ENCODE measurements at places on chromosomes 3 and 15. TPM values are rescaled to one million over a fixed set of nuclear protein-coding genes. Genes with fewer than 3 reads are reported as not detected.
A peak's percentile ranks its signal among the peaks of the same experiment; 100 is the strongest.

The LYZL4 gene
- total RNA-seq: not detected

DNA sequence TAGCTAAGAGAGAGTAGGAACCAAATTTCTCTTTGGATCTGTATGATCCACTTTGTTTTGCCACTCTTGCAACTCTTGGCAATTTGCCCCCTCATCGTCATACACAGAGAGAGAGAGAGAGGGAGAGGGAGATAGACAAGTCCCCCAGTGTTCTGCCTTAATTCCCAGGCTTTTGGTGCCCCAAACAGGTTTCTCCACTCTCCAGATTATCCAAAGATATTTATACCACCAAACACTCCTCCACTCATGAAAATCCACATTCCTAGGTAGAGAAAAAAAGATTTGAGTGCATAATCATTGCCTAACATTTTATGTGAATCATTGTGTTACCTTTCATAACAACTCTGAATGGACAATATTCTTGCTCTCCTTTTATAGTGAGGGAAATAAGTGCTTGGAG, 15.3 kb downstream of the ACP3 start:
- H3K27me3 ChIP-seq: no peaks in the 10 kb centered on the region
- H3K36me3 ChIP-seq: no peaks in the 10 kb centered on the region
- no peaks in the 10 kb centered on the region for H3K4me1 ChIP-seq
- no peak overlapping the region for H3K4me3 ChIP-seq
- H3K27ac ChIP-seq: no peak overlapping the region
- no peak for DNase-seq

The GPR171 gene
- 0.48 TPM for total RNA-seq

The CPNE9 gene
- not detected for total RNA-seq

The CRTC3 gene
- 89.4 TPM for total RNA-seq

DNA sequence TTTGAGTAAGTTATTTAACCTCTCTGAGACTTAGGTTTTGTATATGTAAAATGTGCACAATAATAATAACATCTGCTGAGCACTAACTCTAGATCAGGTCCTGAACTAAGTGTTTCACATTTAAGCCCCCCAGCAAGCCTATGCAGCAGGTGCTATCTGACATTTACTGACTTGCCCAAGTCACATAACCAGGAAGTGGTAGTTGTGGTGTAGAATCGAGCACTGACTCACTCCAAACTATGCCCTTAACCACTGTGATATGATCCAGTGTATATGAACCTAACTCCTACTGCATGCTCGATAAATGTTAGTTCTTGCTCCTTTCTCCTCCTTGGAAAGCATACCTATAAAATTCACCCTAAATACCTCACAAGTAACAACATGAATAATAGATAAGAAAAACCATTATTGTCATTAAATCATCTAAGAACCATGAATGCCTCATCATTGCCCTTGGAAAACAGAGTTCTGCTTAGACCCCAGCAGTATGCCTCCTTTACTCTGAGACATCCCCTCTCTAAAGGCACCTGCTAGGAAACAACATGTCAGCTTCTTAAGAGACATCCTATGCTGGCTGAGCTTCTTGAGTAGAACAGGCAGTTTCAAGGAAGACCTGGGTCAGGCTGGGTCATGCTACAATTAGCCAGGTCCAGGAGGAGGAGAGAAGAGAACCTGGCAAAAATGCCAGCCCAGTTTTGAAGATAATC, 3.0 kb upstream of the SHC4 start:
- H3K27ac ChIP-seq: no peak overlapping the region
- no peaks in the 10 kb centered on the region for H3K36me3 ChIP-seq

The EXD1 gene
- total RNA-seq: not detected

DNA sequence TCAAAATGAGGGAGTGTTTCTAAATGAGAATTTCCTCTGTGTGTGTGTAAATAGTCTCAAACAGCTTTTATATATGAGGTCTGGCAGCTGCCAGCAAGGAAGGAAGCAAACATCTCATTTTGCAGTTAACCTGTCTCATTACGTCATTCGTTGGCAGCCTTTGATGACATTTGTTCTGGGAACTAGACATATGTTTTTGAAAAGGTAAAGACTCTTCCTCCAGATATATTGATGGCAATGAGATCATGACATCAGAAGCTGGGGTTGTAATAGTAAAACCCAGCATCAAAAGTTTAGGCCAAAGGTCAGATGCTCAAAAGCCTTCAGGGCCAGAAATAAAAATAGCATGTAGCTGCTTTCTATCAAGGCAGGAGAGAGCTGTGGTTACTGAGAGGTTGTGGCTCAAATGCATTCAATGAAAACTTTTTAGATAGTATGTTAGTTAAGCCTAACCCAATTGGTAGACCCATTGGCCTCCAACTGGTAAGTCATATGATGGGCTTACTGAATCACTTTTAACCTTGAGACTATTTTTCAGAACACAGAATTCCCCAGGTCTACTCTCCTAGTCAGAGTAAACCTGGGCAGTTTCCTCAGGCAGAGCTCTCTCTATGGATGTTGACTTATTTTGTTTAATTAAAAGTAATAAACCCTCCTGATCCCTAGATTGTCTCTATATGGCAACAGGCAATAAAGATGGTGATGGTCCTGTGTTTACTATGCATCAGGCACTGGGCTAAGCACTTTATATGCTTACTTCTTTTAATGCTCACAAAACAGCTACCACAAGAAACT, 386.5 kb upstream of the CFAP20DC start:
- H3K36me3 ChIP-seq: no peaks in the 10 kb centered on the region
- H3K4me3 ChIP-seq: no peak overlapping the region
- DNase-seq: no peak
- no peak overlapping the region for H3K27ac ChIP-seq
- no peaks in the 10 kb centered on the region for H3K27me3 ChIP-seq

DNA sequence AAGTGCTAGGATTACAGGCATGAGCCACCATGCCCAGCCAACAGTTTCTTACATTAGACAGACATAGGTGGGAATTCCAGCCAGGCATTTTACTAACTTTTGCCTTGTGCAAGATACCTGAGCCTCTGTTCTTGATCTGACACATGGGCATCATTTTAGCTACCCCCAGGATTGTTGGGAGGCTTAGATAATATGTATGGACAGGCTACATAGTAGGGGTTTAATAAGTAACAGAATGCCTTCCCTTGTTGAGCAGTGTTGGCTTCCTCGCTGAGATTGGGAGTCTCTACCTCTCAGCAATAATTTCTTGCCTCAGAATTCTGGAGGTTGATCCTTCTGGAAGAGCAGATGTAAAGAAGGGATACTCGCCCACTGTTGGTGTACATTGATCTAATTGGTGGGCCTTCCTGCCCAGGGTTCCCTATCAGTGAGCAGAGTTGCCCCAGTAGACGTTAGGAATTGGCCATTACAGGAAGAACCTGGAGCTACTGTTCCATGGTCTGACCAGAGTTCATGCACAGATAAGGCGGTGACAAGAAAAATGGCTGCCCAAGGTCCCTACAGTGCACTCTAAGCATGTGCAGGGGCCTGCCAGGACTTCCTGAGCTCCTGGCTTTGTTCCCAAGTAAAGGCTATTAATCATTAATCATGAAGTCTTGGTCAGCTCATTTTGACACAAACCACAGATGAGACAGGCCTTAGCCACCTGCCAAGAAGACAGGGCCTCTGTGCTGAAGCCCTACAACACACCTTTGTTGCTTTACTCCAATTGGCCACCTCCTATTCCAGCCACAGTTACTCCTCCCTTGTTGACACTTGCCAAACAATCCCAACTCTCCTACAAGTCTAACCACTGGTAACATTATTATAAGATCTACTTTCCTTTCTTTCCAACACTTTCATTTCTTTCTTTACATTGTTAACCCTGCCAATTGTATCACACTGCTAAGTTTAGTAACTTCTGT, 5.0 kb upstream of the IL17RE start:
- no peaks in the 10 kb centered on the region for H3K36me3 ChIP-seq
- no peak for DNase-seq
- no peaks in the 10 kb centered on the region for H3K4me1 ChIP-seq
- peak overlapping the region; percentile 31 for H3K27ac ChIP-seq
- H3K4me3 ChIP-seq: no peak overlapping the region

The DNAH12 gene
- total RNA-seq: 4.4 TPM

The TICRR gene
- total RNA-seq: 3.7 TPM

DNA sequence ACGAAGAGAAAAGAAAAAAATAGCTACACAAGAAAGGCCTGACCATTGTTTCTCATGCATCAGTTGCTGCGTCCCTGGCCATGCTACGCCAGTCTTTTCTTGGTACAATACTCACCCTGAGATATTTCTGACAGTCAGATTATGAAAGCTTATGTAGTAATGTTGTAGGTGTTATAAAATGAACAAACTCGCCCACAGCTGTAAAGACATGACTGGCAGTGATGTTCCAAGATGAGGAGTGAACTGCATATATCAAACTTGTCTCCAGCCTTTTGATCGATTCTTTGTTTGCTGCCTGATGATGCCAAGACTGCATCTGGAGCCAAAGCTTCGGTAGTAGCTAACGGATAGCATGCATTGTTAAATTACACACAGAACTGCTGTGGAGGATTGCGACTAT, 822.7 kb downstream of the TUSC7 start:
- no peaks in the 10 kb centered on the region for H3K4me1 ChIP-seq
- H3K27me3 ChIP-seq: no peaks in the 10 kb centered on the region
- H3K36me3 ChIP-seq: no peaks in the 10 kb centered on the region
- H3K4me3 ChIP-seq: no peak overlapping the region

DNA sequence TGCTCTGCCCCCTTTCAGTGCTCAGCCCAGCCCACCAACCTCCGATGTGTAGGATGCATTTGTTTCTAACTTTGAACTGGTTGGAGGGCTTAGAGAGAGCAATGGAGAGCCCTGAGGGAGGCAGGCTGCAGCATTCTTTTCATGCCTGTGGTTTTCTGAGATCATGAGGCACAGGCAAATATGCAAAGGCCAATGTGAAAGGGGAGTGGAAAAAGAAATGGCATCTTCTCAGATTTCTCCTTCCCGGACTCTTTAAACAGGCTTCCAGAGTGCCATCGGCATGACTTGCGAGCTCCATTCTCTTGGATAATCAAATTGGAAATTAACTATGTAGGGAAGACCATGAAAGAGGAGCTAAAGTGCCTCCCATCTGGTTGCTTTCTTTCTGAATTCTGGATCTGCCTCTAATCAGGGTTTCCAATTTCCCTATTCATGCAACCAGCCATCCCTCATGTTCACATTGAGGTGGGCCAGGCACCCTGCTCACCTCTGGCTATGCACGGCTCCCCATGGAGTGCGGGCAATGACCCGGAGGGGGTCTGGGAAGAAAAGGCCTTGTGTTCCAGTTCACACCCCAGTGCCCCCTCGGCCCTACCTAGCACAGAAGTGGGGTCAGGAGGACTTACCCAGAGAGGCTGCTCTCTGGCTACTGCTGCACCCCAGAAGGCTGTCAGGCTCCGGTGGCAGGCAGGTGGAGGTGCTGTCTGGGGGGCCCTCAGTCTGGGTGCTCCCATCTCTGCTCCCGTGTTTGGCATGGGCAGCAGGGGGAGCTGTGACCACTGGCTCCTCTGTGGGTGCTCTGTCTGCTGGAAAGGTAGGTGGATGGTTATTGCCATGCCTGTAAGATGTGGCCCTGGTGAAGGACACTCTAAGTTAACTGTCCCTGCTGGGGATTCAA, 16.1 kb downstream of the AMOTL2 start:
- peak; percentile 57 for DNase-seq
- peak overlapping the region; percentile 99 for H3K27ac ChIP-seq
- H3K36me3 ChIP-seq: no peaks in the 10 kb centered on the region
- H3K27me3 ChIP-seq: no peaks in the 10 kb centered on the region
- H3K4me3 ChIP-seq: no peak overlapping the region

DNA sequence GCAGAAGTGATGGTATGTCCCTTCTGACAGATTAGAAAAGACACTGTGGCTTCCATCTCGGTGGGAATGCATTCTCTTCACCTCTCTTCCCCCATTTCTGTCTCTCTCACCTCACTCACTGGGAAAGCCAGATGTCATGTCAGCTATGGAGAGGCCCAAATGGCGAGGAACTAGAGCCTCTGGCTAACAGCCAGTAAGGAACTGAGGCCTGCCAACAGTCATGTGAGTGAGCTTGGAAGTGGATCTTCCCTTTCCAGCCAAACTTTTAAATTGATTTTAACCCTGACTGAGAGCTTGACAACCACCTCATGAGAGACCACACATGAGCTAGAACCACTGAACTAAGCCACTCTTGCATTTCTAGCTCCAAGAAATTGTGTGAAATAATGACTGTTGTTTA, 35.2 kb upstream of the CDAN1 start:
- H3K27ac ChIP-seq: no peak overlapping the region
- no peaks in the 10 kb centered on the region for H3K27me3 ChIP-seq
- no peaks in the 10 kb centered on the region for H3K4me1 ChIP-seq
- no peak for DNase-seq
- H3K36me3 ChIP-seq: no peaks in the 10 kb centered on the region
- H3K4me3 ChIP-seq: no peak overlapping the region

All from uterus (tissue), 4 donors.